ENCODE measurements at places on chromosomes 2 and 18.

GRCh38 chr18:45725336-45725735 is 1.4 kb downstream of the SLC14A1 start:
- no peak for DNase-seq

DNA sequence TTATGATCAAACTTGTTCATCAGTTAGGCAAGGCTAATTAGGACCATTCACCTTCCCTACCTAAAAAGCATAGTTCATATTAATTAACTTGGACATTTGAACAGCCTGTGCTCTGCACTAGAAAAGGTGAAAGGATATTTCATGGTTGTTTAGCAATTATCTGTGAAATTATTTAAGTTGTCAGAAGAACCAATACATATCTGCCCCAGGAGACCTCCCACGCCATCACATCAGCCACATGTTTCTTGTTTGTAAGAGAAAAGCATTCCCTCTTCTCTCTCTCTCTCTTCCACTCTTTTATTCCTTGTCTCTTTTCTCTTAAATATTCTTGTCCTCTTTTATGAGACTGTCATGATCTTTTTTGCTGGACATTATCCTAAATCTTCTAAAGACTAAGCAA is 282.0 kb upstream of the RND3 start:
- DNase-seq: no peak

DNA sequence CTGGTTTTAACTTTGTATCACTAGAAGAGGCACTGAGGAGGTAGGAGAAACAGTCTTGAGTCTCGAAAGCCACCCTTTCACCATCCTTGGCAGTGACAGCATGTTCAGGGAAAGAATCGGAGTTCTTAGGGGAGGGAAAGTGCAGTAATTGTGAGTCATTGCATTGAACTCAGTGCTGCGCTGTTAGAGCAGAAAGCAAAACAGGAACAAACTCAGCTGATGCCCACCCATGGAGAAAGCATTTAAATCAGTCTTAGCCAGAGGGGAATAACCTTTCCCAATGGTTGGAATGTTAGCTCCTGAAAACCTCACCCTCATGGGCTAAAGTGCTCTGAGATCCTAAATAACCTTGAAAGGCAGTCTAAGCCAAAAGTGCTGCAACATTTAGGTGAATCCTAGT is 845.6 kb upstream of the CNTNAP5 start:
- no peak for DNase-seq

DNA sequence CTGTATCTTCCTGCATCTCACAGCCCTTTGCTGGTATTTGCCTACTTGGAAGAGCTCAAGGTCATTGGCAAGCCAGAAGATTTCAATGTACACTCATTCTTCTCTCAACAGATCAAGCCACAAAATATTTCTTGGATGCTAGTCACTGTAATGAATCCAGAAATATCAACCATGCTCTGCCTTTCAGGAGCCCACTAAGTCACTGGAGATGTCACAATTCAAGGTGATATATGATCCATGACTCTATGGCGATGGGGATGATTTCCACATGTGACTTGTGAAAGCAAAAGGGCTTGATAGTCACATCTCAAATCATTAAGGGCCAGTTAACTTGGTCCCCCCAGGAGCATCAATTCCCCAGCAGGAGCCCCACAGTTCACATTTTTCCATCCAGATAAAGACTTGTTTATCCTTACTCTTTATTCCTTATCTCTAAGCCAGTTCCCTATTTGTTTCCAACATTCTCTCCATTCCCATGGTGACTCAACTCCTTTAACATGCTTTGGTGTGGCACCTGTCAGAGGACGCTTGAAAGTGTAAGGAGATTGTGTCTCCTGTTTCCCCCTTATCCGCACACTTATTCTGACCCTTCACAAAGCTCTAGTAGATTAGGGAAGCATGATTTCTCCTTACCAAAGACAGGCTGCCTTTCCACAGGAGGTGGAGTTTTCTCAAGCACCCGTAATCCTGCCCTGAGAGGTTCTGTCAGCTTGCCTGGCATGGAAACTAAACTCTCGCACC is 15.8 kb downstream of the PKDCC start:
- DNase-seq: no peak

DNA sequence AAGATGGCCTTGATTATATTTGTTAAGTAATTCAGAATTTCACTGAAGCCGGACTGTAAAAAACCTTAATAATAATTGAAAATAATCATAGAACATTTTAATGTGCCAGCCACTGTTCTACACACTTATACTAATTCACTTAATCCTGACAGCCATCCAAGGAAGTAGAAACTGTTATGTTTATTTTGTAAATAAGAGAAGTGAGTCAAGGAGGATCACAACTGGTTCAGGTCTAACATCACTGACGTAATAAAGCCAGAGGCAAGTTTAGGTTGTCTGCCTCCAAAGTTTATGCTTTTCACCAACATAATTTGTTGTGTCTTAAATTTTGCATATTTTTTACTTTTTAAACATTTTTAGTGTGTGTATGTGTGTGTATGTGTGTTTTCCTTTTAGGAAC is 436.1 kb downstream of the LRRTM4 start:
- no peak for DNase-seq

GRCh38 chr2:45134014-45134413 is 124.8 kb upstream of the SIX2 start:
- DNase-seq: no peak

DNA sequence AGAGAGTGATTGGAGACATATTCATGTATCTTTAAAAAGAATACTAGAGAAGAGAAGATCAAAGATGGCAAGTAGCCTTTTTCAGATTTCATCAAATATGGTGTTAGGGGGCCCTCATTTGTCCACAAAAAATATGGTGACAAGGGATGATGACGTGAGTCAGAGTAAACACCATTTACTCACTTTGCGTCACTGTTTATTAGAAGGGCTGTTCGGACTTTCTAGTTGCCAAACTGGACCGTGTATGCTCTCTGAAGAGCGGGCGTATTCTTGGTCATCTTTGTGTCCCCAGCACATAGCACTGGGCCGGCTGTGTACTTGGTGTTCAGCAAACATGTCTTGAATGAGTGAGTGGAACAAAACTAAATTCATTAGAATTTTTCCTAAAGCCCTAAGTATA is 37.5 kb downstream of the TTC39C start:
- DNase-seq: no peak

GRCh38 chr18:62437235-62438017 is 85.4 kb upstream of the ZCCHC2 start:
- DNase-seq: no peak

DNA sequence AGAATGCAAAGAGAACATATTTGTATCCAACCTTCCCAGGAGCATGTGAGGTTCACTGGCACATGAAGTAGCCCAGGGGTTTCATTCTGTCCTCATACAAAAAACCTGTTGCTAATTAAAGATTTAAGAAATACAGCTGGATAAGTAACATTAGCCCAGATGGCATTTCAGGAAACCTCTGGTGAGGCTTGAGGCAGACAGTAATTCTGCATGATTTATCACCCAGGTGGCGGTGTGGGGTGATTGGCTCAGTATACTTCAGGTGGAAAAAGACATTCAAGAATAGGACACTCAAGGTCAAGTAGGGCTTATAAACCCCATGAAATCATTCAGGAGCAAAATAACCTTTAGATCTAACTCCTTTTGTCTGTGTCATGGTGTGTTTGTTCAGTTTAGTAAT is 237.4 kb downstream of the RNF144A start:
- DNase-seq: no peak

DNA sequence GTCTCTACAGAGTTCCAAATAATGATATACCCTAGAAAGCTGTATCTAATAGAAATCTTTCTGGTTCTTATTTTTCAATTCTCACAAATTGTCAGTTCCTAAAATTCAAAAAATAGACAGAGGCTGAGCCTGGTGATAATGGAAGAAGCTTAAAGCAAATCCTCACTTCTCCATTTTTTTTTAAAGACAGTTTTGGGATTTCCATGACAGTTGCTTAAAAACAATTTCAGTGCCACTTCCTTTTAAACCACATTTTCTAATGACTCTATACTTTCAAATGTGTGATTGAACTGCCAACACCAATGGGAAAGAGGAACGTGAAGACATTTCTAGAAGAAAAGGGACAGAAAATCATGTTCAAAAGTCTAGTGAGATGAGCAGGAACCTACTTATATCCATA is 4.0 kb downstream of the GKN2 start:
- no peak for DNase-seq

GRCh38 chr2:72204156-72204785 is 56.6 kb upstream of the CYP26B1 start:
- DNase-seq: no peak

DNA sequence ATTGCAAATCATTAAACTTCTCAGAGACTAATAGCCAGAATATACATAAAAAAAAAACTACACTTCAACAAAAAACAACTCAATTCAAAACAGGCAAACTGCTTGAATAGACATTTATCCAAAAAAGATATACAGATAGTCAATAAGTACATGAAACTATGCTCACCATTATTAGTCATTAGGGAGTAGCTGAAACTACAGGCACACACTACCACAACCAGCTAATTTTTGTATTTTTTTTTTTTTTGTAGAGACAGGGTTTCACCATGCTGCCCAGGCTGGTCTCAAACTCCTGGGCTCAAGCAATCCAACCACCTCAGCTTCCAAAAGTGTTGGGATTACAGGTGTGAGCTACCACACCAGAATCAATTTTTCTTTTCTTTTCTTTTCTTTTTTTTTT is 16.9 kb downstream of the RPRD1A start:
- DNase-seq: no peak

DNA sequence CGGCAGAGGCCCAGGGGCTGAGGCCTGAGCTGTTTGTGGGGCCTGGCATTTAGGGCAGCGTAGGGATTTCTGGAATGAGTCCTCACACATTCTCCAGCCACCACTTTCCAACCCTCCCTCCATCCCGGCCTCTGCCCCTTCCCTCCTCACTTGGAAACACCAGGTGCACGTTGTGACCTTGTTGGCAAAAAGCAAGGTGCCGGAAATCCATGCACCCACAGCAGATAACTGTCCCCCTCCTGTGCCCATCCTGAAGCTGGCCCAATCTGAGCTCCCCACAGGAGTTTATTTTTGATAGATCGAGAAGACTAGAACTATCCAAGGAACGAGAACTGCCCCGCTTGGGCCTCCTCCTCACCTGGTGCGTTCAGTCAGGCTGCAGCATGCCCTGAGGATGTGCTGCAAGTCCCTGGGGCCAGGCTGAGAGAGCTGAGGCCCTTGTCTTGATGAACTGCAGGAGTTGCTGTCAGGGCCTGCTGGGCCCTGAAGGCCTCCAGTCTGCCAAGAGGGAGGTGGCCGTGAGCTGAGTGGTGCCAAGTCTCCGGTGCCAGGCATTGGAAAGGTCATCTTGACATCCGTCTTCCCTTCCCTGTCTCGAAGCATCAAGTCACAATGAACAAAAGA is 55.8 kb downstream of the CTIF start:
- DNase-seq: no peak

GRCh38 chr18:38023871-38024270 is 458.3 kb upstream of the CELF4 start:
- DNase-seq: no peak

- DNase-seq: no peak
Observed at GRCh38 chr18:4319738-4320677, 135.1 kb downstream of the DLGAP1 start.

- DNase-seq: no peak
Observed at GRCh38 chr2:11920993-11921583, 174.7 kb downstream of the LPIN1 start.

DNA sequence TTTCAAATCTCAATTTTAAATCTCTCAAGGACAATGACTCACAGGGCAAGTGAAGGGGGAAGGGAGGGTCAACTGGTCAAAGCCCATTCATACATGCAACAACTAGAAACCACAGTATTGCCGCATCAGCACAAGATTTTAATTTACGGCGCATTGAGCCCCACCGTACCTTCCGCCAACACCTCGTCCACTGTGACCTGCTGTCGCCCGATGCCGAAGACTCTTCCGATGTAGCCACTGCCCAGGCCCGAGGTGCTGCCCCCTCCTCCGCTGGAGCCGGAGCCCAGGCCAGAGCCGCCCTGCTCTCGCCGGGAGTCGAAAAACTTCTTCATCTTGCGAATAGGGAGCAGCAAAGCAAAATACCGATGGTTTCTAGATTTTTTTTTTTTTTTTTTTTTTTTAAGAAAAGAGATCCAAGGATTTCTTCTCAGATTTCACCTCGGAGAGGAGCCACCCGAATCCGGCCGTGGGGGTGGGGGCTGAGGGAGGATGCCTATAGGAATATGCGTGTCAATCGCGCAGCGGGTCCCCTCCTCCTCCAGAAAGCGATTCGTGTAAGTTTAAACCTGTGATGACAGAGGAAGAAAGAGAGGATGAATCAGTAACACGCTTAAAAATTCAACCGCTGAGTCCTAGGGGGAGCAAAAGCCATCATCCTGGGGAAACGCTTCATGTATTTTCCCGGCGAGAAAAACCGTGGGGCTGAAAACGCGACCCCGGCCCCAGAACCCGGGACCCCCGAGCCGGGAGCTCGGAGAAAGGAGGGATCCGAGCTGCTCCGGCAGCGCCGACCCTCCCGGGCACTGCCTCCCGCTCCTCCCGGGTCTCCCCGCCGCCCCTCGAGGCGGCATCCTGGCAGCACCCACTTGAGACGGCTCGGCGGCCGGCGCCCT is 584 bp downstream of the AAK1 start:
- DNase-seq: peak; percentile 29

DNA sequence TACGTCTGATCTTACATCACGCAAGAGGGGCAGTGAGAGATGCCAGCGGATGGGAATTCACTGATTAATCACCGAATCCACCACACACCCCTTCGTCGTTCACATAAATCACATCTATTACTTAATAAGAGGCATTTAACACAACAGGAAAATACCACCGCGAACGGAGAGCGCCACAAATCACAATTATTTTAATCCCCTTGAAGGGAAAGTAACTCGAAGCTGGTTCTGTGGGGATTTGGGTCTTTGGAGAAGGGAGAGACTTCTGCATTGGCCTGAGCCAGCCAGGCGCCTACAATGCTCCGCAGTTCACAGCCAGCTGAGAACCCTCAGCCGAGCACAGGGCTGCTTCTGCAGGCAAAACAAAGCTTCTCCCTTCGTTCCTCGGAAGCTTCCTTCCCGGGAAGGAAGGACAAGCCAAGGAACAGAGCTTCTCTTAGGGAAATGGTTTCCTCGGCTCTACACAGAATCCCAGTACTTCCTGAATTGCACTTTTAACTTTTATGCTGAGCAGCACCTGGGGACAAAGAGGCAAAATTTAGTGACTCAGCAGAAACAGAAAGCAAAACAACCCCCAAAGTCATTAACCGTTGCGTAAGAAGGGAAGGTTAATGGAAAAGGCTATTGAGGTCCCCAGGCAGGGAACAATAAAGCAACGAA is at the start of gene LRP1B:
Gene LRP1B, minus strand, starts transcription at position 7 of the 660 bp plus-strand sequence. CDS start 287 bp downstream, outside the sequence.
- DNase-seq: peak; percentile 39

Measured in NCI-H1092 treated with DMSO at 0.1 percent for 48 hours (cell line).